ENCODE measurements at places on chromosomes 6 and 20.
A peak's percentile ranks its signal among the peaks of the same experiment; 100 is the strongest.

- no peak for DNase-seq
Measured at GRCh38 chr6:13813621-13814175, 659 bp downstream of the MCUR1 start.

GRCh38 chr6:52893221-52893620, 16.3 kb downstream of the GSTA3 start:
- no peak for DNase-seq

GRCh38 chr6:31645325-31645724, 7.1 kb downstream of the BAG6 start:
- no peak for DNase-seq

- peak; percentile 30 for DNase-seq
Measured at GRCh38 chr6:84774157-84774984, 10.0 kb upstream of the TBX18 start.

DNA sequence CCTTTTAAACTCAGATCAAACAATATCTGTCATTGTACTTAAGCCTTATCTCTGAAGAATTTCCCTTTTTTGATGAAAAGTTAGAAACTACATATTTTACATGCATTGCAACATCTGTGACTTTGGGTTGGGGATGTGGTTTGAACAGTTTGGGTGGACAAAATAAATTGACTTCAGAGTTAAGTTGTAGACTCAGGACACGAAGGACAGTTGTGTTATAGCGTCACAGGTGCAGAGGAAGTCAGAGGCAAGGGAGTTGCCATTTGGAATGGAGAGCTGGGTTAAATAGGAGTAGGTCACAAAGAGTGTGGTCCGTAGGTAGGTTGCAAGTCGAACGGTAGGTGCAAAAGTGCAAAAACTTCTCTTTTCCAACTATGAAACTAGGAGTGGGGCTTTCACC, 46.0 kb downstream of the ZFAND3 start:
- DNase-seq: no peak

- no peak for DNase-seq
Measured at GRCh38 chr6:111952821-111953540, 79.7 kb upstream of the FYN start.

DNA sequence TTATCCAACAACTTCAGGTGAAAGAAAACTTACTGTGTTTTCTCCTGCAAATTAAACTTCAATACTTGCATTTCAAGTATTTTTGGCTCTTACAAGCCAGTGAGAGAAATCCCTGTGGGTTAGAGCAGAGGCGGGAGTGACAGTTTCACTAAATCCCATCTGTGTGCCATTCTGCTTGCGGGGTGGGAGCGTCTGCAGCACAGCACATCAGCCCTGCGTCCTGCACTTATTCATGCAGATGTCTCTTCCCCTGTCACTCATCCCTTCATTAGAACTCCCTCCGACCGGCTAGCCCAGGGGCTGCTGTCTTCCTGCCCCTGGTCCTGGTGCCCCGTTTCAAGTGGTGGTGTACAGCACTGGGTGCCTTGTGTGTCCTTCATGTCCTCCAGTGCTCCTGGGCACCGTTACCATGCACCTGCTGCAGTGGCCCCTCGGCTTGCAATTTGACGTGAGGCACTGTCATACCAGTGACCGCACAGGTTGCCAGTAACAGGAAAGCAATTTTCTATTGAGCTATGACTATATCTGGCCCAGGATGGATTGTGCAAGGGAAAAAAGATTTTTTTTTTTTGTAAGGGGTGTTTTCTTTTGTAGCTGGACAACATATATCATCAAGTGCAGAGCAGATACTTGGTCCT, 59.4 kb downstream of the INSM1 start:
- DNase-seq: peak; percentile 55

DNA sequence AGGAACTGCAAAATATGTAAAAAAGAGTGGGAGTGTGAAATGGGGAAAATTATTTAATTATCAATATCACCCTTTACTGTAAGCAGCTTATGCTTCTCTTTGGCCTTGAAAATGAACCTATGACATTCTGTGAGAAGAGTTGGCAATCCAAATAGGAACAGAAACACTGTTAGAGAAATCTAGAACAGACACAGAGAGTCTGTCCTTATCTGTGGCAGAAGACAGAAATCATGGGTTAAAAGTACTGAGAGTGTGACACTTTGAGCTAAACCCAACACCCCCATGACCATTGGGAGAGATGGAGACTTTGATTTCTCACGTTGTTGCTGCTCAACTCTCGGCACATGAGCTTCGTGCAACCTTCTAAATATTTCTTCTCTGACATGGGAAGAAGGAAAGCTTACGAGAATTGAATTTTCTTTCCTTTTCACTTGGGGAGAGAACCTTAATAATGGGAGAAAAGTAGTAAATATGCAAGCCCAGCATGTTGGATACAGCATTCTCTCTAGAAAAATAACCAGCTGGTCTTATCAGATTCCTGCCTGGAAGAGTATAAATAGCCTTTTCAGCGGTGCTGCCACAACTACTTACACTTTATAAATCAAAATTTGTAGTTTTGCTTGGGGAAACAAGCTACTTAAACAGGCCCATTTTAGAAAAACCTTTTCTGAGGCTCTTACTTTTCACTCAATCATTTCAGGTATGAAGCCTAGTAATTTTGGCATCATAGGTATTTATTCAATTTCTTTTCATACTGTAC, 49.4 kb upstream of the NOX3 start:
- no peak for DNase-seq

- DNase-seq: peak; percentile 90
Measured at GRCh38 chr6:106520711-106521401, 108.4 kb downstream of the RTN4IP1 start.

DNA sequence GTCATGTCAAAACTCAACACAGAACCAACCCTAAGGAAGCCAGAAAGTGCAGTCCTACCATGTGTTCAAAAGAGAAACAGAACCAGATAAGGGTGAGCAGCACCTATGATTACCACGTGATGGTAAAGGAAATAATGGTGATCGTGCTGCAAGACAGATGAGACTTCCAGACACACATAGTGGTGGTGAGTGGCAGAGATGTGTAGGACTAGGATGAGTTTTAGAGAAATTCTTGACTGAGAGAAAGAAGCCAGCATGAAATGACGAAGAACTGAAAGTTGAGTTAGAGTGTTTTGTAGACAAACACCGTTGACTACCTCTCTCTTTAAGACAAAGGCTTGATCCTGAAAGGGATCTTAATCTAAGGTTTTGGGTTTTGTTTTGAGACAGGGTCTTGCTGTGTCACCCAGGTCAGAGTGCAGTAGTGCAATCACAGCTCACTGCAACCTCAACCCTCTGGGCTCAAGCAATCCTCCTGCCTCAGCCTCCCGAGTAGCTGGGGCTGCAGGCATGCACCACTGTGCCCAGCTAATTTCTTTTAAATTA, 10.6 kb upstream of the BTBD9 start:
- no peak for DNase-seq

DNA sequence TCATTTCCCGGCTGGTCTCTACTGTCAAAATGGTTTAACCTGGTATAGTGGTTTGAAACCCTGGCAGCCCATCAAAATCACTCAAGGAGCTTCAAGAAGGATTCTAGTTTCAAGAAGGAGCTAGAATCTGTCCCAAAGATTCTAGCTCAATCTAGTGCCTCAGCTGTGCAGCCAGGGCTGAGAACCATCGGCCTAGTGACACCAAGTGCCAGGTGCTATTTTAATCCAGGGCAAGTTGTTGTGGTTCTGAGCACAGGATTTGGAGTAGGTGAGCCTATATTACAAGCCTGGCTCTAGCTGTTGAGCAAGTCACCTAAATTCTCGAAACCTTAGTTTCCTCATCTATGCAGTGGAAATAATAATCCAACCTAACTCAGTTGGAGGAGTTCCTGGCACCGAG, 3.7 kb downstream of the MOCS1 start:
- DNase-seq: no peak

DNA sequence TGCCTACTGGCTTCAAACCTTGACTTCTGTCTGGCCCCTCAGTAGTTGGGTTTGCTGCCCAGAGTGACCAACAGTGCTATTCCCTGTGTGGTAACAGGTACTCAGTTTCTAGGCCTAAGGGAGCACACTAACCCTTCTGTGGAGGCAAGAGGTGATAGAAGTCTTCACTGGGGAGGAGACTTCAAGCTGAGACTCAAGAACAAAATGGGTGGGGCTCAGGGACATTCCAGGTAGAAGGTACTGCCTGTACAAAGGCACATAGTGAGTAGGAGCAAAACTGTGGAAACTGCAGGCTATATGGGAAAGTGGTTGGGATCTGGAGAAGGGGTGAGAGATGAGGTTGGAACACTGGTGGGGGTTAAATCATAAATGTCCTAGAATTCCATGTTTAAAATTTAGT, 2.3 kb upstream of the SCAND1 start:
- no peak for DNase-seq

DNA sequence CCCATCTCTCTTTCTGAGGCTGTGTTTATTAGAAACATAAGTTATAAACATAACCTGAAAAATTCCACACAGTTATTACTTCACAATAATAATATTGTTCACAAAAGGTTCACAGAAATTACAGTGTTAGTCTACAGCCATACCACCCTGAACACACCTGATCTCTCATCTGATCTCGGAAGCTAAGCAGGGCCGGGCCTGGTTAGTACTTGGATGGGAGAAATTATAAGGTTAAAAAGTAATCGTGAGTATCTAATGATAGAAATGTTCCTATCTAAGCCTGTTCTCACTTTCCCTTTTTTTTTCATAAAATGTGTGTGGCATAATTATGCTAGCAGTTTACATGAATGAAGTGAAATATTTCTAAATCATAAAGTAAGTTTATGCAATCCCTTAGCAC, 647.8 kb downstream of the TBC1D32 start:
- DNase-seq: no peak

GRCh38 chr6:41578217-41579087, 32.3 kb downstream of the FOXP4 start:
- DNase-seq: no peak

- DNase-seq: no peak
Measured at GRCh38 chr6:119647309-119647708, 297.7 kb upstream of the MAN1A1 start.

DNA sequence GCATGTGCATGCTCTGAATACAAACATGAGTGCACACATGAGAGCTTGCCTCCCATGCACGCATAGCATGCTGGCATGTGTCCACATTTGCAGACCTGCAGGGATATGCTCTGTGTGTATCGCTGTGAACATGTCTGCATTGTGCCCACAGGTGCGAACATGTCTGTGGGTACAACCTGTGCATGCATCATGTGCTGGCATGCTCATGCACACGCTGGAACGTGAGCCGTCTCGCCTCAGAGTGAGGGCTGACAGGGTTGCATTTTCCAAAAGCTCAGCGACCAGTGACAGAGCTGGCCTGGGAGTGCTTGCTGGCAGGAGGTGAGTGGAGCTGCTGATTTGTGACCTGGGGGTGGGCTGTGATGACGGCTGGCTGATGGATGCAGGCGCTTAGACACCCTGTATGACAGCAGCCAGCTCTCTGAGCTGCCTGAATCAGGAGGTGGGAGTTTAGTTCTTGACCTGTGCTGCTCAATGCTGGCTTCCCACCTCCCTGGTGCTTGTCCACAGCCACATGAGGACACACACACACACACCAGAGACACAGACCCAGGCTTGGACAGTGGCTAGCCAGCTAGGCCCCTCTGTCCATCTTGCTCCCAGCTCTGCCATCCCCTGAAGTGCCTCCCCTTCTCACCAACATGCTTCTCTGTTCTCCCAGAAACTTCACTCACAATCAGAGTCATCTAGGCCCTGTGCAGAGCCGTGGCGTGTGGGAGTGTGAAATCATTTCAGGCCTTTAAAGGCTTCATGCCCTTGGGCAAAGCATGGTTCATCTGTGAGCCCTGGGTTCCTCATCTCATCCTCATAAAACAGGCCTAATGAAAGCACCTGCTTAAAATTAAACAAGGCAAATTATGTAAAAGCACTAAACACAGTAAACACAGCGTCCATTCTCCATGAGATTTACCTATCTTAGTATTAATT, 51.4 kb downstream of the CD40 start:
- no peak for DNase-seq
